ENCODE measurements at places on chromosomes 6 and 20.

- DNase-seq = no peak
Measured at GRCh38 chr6:72639920-72640614, 18.2 kb downstream of the KCNQ5 start.

GRCh38 chr6:157392927-157393668 lies 12.1 kb downstream of the ZDHHC14 start:
- no peak for DNase-seq

- DNase-seq = no peak
Measured at GRCh38 chr6:147900247-147900830, 391.8 kb downstream of the SAMD5 start.

DNA sequence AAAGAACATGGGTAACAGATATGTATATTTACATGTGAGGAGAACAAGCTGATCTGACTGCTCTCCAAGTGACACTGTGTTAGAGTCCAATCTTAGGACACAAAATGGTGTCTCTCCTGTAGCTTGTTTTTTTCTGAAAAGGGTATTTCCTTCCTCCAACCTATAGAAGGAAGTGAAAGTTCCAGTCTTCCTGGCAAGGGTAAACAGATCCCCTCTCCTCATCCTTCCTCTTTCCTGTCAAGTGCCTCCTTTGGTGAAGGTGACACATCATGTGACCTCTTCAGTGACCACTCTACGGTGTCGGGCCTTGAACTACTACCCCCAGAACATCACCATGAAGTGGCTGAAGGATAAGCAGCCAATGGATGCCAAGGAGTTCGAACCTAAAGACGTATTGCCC lies 5.2 kb downstream of the HFE start:
- no peak for DNase-seq

GRCh38 chr6:36928547-36928918 lies 26.0 kb upstream of the PI16 start:
- DNase-seq = no peak

DNA sequence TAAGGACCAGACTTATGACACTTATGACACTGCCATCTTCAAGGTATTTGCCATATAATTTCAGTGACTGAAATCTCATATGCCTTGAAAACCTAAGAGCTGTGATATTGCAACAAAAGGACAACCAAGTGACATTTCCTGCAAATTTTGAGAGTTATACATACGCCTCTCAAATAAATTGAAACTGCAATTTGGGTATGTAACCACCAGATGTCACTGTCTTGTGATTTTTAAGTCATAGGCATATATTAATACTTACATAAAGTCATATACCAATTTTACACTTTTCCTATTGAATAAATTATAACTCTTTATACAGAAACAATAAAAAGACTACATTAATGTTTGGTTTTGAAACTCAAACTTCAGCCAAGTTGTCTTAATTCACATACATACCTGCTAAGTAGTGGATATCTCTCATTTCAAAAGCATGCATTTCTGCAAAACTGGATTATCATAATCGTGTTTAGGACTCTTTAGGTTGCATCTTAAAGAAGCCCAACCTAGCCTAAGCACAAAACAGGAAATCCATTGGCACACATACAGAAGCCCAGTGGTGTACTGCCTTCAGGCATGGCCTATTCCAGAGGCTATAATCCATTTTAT lies 180.2 kb downstream of the PACRG start:
- no peak for DNase-seq

DNA sequence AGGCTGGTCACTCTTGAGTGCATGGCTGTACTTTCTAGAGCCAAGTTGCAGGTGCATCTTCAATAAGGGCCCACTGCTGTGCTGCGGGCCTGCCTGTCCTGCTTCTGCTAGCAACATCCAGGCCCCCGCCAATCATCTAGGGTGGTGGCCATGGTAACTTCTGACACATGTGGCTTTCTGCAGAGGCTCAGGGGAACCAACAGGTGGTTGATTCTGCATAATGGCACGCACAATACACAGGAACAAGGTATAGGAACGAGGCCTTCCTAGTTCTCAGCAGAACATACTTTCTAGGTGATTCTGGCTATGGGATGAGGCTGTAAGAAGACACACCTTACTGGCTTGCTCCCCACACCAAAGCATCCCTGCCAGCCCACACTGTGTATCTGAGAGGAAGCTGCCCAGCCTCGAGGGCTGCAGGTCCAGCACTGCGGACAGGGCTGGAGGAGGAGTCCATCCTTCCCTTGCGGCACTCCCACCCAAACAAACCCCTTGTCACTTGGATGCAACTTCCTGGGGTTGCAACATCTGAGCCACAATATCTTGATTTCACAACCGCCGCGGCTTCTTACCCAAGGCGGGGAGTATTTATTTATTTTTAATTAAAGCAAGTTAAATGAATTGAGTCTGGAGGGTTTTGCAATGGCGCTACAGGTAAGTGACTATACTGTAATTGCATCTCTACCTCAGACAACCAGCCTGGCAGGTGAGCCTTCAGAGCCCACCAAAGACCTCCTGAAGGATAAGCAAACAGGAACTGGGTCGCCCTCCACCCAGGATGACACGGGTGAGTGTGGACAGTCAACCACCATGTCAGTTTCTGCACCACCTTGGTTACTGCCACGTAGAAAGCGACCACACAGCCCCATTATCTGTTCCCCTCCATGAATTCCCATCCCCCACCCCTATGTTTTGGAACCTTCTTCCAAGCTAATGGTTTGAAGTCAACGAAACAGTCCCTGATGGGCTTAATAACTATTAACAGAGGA lies 49.6 kb downstream of the SULF2 start:
- DNase-seq = no peak

GRCh38 chr6:30830438-30830837 lies 53.9 kb upstream of the DDR1 start:
- DNase-seq = no peak

- DNase-seq = no peak
Measured at GRCh38 chr20:54084727-54085388, 14.5 kb upstream of the BCAS1 start.
